T-helper 1 cell (primary cell): ENCODE measurements at places on chromosomes 7 and 10.

GRCh38 chr10:98957801-98958200, 277.9 kb downstream of the HPSE2 start:
- no peak for DNase-seq

DNA sequence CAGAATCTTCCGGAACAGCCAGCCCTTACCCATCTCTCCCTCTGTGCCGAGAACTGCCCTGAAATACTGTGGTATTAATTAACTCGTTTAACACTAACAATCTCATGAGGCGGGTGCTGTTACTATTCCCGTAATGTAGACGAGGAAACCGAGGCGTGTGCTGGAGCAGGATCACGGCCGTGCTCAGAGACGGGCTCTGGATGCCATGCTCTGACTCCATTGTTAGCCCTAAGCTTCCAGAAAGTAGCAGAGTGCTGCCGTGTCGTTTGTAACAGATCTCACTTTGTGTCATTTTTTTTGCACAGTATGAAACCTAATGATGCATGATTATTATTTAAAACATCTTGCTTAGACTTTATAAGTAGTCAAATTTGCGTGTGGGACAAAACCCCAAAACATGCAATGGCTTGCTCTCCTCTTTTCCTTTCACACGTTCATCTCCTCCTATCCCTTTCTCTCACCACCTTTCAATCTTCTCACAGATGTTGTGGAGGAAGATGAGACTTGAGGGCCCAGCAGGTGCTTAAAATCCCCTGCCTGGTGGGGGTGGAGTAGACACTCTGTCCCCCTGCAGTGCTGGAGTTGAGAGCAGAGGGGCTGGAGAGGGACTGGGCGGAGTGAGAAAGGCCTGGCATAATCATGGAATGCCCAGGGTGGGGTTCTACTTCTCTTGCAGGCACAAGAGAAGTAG, 482 bp upstream of the ACTR3C start:
- DNase-seq, result no peak

DNA sequence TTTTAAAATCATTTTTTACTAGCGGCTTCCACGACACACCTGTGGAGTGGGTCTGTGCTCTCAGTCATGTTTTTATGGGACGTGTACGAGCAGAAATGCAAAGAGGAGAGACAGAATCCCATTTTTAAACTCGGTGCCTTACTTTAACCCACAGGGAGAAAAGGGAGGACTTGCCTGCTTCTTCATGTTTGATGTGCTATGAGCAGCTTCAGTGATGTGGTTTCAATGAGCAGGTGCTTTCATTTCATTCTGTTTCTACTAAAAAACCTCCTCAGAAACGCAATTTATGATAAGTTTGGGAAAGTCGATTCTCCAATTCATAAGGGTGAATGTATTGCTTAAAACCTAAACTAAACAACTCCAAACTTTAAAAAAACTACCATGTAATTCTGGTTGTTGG, 537.2 kb downstream of the GATA3 start:
- no peak for DNase-seq

GRCh38 chr10:6144406-6145165, 55.8 kb downstream of the RBM17 start:
- peak; percentile 91 for DNase-seq

DNA sequence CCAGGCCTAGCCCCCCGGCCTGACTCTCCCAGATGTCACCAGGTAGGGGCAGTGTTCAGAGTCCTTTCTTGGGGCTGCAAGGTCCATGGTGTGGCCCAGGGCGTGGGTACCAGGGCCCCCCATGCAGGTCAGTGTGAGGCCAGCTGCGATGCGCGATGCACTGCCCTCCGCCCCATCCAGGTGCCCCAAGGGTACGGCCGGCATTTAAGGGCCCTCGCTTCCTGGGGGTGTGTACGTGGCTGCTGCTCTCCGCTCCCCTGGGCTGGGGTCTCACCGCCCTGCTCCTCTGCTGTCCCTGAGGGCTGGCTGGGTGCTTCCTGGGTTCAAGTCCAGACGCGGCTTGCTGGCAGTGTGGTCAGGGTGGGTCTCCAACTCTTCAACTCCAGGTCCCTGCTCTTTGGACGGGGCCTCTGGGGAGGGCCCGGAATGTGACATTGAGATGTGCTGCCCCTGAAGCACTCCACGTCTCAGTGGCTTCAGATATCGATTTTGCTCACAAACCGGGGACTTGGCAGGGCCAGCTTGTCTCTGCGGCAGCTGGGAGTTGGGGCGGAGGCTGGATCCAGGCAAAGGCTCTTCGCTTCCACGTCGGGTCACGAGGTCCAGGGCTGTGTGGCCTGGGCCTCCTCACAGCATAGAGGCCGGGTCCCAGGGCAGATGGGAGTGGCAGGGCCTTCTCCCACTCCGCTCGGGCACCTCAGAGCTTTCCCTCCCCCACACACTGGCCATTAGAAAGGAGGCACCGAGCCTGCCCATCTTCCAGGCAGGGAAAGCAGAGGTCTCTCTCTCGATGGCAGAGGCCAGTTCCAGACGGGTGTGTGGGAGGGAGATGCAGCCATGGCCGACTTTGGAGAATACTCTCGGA, 93.2 kb downstream of the UNCX start:
- DNase-seq, result no peak
